ENCODE measurements at places on chromosomes 5 and 9. TPM values are rescaled to one million over a fixed set of nuclear protein-coding genes. Genes with fewer than 3 reads are reported as not detected.

Gene C5orf46
- not detected for total RNA-seq

Gene SPAAR
- 1.1 TPM for total RNA-seq

Gene ASPN
- 2.9 TPM for total RNA-seq

Gene FSTL4
- total RNA-seq = 32.8 TPM

Gene PCDHB6
- 3.7 TPM for total RNA-seq

Gene MARVELD2
- 2.1 TPM for total RNA-seq

Gene SVEP1
- 12.1 TPM for total RNA-seq

Gene IL7R
- 0.27 TPM for total RNA-seq

Gene PRLR
- total RNA-seq = 5.2 TPM

Gene EFNA5
- total RNA-seq = 22.9 TPM

Gene PTGDS
- total RNA-seq = 67.5 TPM

Gene C6
- 0.45 TPM for total RNA-seq

Gene ERAP2
- total RNA-seq = 3.8 TPM

Gene NMUR2
- not detected for total RNA-seq

Gene NUTM2F
- not detected for total RNA-seq

Gene BAAT
- not detected for total RNA-seq

Measured in cerebellum (tissue), 4 donors.